GM12864 (cell line): ENCODE measurements at places on chromosomes 1 and 21.

DNA sequence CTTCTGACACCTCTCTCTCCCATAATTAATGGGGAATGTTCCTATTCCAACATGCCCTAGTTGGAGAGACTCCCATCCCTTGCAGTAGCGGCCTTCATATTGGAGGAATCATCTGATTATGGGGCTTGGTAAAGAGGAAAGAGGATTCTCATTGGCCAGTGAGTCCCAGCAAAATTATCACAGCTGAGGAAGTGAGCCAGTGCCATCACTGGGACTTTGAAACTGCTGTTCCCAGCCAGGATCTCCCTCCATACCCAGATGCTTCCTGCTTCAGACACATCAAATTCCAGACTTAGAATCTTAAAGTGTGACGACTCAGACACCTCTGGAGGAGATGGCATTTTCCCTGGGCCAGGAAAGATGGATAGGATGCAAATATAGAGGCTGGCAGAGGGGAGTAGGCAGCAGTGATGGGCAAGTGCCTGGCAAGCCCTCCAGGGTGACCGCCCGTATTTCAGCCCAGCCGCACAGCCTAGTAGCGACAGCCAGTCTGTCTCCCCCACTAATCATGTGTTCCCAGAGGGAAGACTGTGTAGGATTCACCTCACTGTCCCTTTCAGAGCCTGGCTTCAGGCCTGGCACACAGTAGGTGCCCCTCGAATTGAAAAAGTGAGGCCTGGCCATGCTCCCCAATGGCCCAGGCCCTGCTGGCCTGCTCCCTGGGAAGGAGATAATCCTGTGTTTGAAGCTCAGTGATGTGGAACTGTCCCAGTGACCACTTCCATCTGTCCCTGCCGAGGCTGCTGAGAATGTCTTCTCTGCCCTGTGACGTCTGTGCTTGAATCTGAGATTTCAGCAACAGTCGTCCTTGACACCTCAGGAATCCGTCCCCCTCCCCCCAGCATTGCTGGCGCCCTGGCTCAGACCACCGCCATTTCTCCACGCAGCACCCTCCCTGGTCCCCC lies 41.2 kb upstream of the MAGOH start:
- no peak for DNase-seq

GRCh38 chr21:46065215-46065913 lies 32.5 kb upstream of the COL6A2 start:
- no peak for DNase-seq

DNA sequence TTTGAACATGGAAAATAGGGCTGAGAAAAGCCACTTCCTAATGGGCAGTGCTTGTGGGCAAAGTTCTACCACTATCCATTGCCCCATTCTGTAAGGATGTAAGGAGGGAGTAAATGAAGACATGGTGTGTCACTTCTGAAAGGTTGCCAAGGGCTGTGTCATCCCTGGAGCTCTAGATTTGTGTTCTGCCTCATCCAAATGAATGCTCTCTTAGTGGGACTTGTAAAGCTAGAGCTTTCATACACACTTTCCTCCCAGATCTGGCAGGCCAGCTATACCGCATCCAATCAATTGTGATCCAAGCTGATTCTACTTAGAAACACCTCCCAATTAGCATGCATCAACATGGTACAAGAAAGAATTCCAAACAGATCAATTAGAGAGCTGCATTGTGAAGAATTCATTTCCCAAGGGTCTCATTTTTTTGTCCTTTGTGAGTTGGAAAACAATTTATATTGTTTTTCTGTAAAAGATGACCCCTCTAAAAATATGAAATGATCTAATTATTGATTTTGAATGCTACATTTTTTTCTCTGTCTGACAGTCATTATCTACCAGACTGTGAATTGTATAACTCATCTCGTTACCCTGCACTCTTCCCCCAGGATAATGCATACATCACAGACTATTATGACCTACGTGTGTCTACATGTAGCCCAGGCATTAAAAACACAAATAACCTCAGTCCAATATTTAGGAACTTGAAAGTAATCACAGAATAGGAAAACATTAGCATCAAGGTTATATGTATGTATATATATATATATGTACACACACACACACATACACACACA lies 117.1 kb upstream of the DUSP10 start:
- no peak for DNase-seq

DNA sequence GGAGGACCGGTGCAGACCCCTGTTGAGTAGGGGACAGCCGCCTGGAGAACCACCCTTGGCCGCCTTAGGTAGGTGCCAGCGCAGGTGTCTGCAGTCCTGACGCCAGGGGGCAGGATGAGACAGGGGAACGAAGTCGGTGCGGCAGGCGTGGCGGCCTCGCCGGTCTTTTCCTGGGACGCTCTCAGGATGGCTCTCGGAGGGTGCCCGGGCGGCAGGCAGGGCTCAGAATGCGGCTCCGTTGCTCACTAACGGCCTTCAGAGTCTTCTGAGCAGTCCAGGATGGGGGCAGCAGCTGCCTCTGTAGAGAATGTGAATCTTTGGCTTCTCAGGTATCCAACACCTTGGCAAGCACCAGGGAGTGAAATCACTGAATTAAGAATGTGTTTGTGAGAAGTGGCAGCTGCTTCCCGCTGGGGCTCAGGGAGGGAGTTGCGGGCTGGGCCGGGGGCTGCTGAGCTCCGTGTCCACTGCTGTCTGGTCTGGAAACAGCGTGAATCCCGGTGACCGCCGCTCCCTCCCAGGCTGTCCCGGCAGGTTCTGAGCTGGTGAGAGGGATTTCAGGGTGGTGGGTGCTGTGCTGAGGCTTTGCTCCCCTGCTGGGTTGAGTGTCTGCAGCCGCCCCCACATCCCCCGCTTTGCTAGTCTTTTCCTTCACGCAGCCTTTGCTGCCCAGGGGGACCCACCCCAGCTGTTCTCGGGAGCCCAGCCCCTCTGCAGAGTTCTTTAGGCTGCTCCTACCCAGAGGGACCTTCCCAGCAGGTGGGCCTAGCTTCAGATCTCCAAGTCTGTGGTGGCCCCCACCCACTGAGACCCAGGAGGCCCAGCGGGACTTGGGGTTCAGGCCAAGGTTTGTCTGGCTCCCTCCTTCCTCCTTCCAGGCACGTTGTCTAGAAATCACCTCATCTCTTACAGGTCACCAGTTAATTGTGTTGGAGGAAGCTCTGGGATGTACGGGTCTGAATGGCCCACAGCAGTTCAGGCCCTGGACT lies 11.1 kb upstream of the C1orf174 start:
- peak; percentile 27 for DNase-seq

- DNase-seq, result no peak
Observed at GRCh38 chr1:33494929-33495328, 22.5 kb downstream of the ZSCAN20 start.

DNA sequence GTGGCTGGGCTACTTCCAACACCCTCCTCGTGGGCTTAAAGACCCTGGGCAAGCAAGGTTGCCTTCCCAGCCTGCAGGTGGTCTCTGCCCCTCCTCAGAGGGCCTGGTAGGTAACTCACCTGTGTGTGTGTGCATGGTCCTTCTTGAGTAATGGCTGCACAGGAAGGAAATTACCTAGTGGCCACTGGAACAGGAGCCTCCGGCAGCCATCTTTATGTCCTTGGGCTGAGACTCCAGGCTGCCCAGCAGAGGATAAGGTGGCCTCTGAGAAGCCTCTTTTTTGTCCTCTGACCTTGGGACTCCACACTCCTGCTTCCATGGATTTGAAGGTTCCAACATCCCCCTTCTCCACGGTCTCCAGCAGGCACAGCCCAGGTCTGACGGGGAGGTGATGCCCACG lies 20.0 kb downstream of the DRAXIN start:
- DNase-seq, result no peak

- DNase-seq, result no peak
Observed at GRCh38 chr1:84972377-84972987, 24.4 kb downstream of the MCOLN2 start.

- DNase-seq, result no peak
Observed at GRCh38 chr21:43600642-43601402, 58.5 kb downstream of the HSF2BP start.

DNA sequence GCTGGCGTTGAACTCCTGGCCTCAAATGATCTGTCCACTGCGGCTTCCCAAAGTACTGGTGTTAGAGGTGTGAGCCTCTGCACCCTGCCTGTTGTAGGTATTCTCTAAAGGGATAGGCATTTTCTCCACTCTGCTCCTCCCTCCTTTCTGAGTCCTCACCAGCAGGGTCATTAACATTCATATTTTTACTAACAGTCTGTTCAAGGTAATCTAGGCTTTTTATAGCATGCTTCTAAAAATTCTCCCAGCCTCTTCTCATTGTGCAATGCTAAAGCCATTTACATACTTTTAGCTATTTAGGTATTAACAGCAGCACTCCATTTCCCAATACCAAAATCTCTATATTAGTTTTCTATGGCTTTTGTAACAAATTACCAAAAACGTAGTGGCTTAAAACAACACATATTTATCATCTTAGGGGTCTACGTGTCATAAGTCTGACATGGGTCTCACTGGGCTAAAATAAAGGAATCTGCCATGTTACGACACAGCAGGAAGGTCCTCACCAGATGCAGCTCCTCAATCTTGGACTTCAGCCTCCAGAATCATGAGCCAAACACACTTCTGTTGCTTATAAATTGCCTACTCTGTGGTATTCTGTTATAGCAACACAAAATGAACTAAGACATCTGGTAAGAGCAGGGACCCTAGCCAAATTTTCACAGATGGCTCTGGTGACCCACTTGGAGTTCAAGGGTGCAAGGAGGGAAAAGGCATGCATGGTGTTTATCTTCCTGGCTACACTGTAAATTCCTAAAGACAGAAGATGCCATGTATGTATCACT lies 2.9 kb upstream of the SLC2A7 start:
- DNase-seq, result no peak
